ENCODE measurements at places on chromosomes 6 and 20. TPM values are rescaled to one million over a fixed set of nuclear protein-coding genes. Genes with fewer than 3 reads are reported as not detected.

KHDC3L gene
- not detected for total RNA-seq

NR2E1 gene
- total RNA-seq, result not detected

PNRC1 gene
- total RNA-seq, result 188 TPM

BHLHE23 gene
- not detected for total RNA-seq

GJA10 gene
- total RNA-seq, result not detected

DNA sequence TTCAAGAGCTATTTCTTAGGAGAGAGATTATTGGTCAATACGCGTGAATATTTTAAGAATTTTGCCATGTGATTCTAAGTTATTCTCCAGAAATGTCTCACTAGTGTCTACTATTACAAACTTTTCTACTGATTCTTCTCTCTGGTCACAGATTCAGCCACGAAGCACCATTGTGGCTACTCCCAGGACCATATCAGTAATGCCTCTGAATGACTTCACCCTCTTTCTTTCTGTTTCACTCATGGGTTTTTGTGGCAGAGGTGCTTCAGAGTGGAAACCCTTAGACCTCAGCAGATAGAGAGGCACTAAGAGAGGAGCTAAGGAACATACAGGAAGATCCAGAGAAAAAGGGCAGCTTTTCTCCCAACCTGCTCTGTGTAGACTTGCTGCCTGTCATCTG is 211.3 kb downstream of the CBLN4 start:
- no peak for DNase-seq

DNA sequence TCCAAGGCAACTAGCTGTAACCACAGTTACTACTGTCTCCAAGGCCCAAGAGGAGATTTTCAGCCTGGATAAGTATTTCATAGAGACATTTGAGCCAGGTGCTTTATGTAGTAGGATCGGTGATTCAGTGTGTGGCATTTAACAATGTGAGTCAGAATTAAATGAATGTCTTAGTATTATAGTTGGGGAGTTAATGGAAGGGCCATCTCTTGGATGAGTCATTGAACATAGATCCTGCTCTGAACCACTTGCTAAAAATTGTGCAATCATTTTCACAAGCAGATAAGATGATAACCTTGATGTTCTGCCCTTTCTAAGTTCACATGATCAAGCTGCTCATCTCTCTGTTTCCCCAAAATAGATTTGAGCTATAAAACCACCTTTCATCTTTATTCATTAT is 668.9 kb upstream of the CITED2 start:
- no peaks in the 10 kb centered on the region for H3K36me3 ChIP-seq
- no peak overlapping the region for H3K4me3 ChIP-seq
- no peak overlapping the region for H3K27ac ChIP-seq
- H3K27me3 ChIP-seq, result no peaks in the 10 kb centered on the region

DNA sequence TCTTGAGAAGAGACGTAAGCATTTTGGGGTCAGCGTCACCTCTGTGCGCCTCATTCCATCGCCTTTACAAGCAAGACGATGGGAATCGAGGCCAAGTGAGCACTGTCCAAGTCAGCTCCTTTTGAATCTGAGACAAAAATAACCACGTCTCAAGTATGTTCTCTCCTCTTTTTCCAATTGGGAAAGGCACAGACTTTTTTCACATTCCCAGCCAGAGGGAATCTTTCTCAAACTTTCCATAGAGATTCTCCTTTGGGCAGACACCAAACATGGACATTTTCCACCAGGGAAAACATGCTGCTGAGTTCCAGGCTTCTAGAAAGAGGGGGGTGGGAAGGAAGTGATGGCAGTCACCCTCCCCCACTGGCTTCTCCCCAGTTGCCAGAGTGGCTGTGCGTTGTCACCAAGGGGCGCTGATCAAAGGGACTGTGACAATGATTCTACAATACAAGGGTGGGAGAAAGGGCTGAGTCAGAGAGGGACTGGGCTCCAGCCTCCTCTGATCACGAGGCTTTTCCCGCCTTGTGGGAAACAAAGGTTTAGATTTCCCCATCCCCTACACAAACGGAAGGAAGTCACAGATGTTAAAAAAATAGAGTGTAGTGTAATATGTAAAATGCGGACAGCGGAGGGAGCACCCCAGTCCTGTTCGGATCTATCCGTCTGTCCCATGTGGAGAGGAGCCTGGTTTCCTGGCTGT is 281.9 kb upstream of the RNF24 start:
- peaks cover 8% of the 10 kb centered on the region for H3K27me3 ChIP-seq
- DNase-seq, result no peak
- no peak overlapping the region for H3K27ac ChIP-seq
- H3K4me1 ChIP-seq, result no peaks in the 10 kb centered on the region
- no peaks in the 10 kb centered on the region for H3K36me3 ChIP-seq
- H3K4me3 ChIP-seq, result no peak overlapping the region

- peak overlapping the region; percentile 19 for H3K27ac ChIP-seq
- H3K36me3 ChIP-seq, result no peaks in the 10 kb centered on the region
Observed at GRCh38 chr6:25130518-25130917, 148.7 kb upstream of the CARMIL1 start.

DNA sequence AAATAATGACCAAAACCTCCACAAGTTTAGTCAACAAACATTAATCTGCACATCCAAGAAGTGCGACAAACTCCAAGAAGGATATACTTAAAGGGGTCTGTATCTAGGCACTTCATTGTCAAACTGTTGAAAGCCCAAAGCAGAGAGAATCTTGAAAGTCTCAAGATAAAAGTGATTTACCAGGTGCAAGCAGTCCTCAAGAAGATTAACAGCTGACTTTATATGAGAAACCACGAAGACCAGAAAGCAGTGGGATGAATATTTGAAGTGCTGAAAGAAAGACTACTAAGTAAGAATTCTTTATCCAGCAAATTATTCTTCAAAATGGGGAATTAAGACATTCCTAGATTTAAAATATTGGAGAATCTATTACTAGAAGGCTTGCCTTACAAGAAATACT is 58.4 kb upstream of the BLCAP start:
- H3K27me3 ChIP-seq, result peaks cover 2% of the 10 kb centered on the region
- H3K36me3 ChIP-seq, result no peaks in the 10 kb centered on the region
- no peak overlapping the region for H3K27ac ChIP-seq
- H3K4me1 ChIP-seq, result no peaks in the 10 kb centered on the region

DNA sequence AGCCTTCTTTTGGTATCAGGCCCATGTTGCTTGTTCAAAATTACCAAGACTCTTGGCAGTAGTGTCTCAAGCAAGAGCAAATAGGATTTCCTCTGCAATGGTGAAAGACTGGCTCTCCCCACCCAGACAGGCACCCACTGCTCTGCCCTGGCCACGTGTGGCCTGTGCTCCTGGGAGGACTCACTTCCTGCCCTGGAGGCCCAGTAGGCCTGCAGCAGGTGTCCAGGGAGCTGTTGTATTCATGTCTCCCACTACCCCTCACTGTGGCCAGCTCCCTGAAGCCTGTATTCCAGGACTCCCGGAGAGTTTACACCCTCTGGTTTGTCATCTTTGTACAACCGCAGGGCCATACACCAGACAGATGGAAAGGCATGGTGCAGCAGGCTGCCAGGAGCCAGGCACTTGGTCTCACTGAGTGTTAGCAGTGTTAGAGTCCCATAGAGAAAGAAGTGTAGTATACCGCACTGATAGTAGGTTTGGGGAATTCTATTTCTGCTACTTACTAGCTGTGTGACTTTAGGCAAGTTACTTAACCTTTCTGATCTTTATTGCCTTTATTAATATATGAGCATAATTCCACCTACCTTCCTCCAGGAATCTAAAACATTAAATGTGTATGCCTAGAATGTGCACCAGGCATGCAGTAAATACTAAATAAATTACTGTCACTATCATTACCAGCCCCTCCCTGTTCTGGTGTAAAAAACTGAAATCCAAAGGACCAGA is 159.7 kb downstream of the TMEM242 start:
- H3K36me3 ChIP-seq, result no peaks in the 10 kb centered on the region
- H3K4me1 ChIP-seq, result no peaks in the 10 kb centered on the region
- no peak overlapping the region for H3K27ac ChIP-seq
- DNase-seq, result no peak

GRCh38 chr6:168451805-168452517 is 11.0 kb downstream of the SMOC2 start:
- peaks cover 4% of the 10 kb centered on the region for H3K27me3 ChIP-seq
- DNase-seq, result no peak
- H3K4me3 ChIP-seq, result no peak overlapping the region
- H3K27ac ChIP-seq, result no peak overlapping the region
- H3K36me3 ChIP-seq, result no peaks in the 10 kb centered on the region

- no peak for DNase-seq
- H3K36me3 ChIP-seq, result no peaks in the 10 kb centered on the region
- H3K27me3 ChIP-seq, result no peaks in the 10 kb centered on the region
Observed at GRCh38 chr20:23532533-23532932, 35.8 kb downstream of the CST9L start.

DNA sequence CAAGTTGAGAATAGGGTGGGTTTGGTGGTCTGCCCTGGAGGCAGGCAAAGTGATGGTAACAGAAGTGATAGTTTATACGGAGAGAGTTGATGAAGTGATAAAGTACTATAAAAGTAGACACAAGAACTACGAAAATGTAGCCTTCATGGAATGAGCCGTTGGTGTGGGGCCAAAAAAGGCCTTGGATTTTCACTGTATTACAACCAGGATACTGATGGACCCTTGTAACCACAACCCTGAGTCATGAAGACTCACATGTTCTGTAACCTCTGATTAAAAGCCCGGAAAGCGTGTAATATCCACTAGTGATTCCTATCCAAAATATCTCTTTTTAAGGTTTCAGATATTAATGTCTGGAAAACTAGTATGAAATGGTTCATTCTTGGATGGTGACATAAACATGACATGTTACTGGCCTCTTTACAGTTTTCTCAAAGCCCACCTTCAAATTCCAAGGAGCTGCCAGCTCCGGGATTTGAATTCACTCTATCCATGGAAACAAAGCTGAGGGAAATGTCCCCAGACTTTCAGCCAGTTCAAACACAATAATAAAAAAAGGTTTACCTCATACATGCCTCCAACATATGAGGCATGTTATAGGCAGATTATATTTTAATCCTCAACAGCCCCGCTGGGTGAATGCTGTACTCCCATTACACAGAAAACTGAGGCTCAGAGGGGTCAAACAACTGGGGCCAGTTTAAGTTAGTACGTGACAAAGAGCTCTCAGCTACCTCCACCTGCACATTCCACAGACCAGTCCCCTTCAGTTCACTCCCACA is 55.4 kb downstream of the MRPL14 start:
- no peak overlapping the region for H3K4me3 ChIP-seq
- H3K36me3 ChIP-seq, result no peaks in the 10 kb centered on the region
- H3K27ac ChIP-seq, result no peak overlapping the region
- DNase-seq, result no peak

All from adrenal gland (tissue), 19 donors.